Omental fat pad (tissue), 4 donors: ENCODE measurements at places on chromosomes 1 and 21. TPM values are rescaled to one million over a fixed set of nuclear protein-coding genes. Genes with fewer than 3 reads are reported as not detected.

The RBBP5 gene
- total RNA-seq, result 15.6 TPM

The ATPAF1 gene
- total RNA-seq, result 62.5 TPM

The C1QTNF12 gene
- total RNA-seq, result 1.8 TPM

The TACSTD2 gene
- 1.3 TPM for total RNA-seq

The TMEM69 gene
- 21.6 TPM for total RNA-seq

The FRRS1 gene
- 6.3 TPM for total RNA-seq

The TLR5 gene
- 10.0 TPM for total RNA-seq

The CACNA1S gene
- not detected for total RNA-seq

The CRYAA gene
- total RNA-seq, result not detected

The NENF gene
- total RNA-seq, result 47.4 TPM

The SPRR2B gene
- total RNA-seq, result not detected

The SH2D5 gene
- 0.25 TPM for total RNA-seq

The CRNN gene
- total RNA-seq, result not detected

The SPAG17 gene
- 0.16 TPM for total RNA-seq

The NFIA gene
- 159 TPM for total RNA-seq

The KPNA6 gene
- 36.5 TPM for total RNA-seq

The ACADM gene
- 37.0 TPM for total RNA-seq

The SLC1A7 gene
- 0.19 TPM for total RNA-seq

The CD1C gene
- 0.74 TPM for total RNA-seq

The ATAD3A gene
- total RNA-seq, result 21.4 TPM

The BATF3 gene
- total RNA-seq, result 48.9 TPM

The FLG gene
- total RNA-seq, result not detected

The MRPL20 gene
- 106 TPM for total RNA-seq

The AIRE gene
- not detected for total RNA-seq

The CFHR3 gene
- not detected for total RNA-seq

The FAM78B gene
- 1.1 TPM for total RNA-seq
